ENCODE measurements at places on chromosomes 11 and 22.

DNA sequence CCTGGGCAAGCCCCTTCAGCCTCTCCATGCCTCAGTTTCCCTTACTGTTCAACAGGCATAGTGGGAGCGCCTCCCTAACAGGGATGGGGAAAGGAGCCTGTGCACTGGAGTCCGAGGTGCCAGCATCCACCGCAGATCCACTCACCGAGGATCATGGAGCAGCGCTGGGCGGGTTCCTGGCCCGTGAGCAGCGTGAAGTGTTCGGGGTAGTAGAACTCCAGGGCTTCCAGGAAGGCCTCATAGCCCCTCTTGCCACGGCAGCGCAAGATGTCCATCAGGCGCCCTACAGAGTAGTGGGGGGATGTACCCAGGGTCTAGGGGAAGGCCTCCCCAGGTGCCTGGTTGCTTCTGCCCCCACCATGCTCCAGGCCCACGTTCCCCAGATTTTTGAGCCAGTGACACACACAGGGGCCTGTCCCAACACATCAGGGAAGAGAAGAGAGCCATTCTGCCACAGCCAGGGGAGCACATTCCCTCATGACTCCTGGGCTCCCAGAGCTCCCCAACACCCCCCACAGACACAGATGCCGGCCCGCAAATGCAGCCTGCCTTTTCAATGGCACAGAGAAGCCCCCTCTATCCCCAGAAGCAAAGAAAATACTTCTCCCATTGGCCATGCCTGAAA, 1.3 kb downstream of the CARD10 start:
- DNase-seq, result no peak

GRCh38 chr11:3913921-3914320, 58.5 kb downstream of the STIM1 start:
- no peak for DNase-seq

DNA sequence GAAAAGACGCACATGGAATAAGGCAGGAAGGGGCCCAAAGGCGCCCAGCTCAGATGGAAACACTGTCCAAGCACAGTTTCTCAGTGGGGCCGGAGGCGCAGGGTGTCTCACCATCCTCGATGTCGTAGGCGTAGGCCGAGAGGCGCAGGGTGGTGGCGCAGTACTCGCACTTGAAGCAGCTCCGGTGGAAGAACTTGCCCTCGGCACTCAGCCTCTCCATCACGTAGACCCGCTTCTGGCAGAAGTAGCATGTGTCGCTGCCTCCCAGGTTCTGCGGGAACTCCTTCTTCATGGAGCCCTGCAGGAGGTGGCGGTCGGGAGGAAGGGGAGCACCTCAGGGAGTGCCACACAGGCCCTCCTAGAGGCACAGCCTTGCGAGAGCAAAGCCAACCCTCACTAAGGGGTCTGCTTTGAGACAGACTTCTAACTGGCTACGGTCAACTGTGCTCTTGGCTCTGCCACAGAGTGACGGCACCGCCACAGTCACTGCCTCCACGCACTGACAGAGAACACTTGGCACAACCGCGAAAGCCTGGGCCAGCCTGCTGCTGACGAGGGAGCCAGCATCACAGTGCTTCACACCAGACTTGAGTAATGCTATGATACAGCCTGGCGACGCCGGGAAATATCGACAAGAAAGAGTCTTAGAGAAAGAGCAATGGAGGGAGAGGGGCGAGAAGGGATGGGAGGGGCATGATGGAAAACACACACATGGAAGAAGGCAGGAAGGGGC, 97.6 kb upstream of the BID start:
- DNase-seq, result no peak

DNA sequence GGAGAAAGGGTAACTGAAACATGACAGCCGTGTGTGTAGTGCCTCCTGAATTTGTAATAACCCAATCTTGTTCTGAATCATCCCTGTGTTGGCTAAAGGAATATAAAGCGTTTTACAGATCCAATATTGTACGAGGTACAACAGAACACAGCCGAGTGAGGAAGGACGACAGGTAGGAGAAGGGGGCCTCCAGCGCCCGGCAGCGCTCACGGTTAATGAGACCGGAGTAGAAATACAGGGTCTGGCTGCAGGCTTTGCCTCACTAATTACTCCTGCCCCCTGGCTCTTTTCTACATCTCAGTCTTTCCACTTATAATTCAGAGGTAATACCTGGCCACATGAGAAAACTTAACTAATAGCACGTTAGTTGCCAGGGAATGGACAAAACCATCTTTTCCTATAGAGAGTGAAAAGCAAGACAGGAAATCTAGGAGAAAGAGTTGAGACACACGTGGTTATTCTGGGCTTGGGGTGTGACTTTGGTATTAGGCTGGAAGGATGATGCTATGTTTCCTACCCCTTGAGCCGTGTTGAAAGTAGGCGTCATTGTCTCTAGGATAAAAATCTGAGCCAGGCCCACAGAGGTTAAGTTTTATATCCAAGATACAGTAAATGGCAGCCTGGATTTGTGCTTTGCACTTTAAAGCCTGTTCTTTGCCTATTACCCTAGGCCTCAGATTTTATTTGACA, 54.1 kb downstream of the GRIK4 start:
- no peak for DNase-seq

GRCh38 chr11:19441752-19442553, 201.2 kb upstream of the E2F8 start:
- DNase-seq, result no peak

GRCh38 chr11:13140028-13140870, 131.1 kb downstream of the RASSF10 start:
- DNase-seq, result no peak

DNA sequence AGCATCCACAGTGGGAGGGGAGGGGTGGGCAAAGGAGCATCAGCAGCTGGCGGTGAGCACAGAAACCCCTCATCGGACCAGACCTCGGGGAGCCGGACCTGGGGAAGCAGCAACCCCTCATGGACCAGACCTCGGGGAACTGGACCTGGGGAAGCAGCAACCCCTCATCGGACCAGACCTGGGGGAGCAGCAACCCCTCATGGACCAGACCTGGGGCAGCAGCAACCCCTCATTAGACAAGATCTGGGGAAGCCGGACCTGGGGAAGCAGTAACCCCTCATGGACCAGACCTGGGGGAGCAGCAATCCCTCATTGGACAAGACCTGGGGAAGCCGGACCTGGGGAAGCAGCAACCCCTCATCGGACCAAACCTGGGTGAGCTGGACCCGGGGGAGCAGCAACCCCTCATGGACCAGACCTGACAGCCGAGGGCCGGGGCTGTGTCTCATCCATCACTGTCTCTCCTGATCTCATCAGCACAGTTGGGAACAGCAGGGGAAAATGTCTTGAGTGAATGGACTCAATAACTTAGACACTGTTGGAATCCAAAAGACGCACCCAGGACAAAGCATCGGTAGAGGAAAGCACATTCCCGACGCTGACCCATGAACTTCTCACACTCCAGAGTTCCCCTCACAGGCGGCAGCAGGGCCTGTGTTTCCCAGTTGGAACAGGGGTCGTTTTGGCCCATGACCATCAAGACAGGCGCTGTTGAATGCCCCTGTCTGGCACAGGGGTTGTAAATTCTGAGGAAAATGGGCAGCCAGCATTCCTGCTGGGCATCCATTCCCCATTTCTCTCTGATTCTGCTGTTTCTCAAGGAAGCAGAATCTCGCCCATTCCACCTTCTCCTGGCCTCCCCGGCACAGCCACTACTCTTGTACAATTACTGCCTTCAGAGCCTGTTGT, 1494.6 kb downstream of the TBC1D22A start:
- DNase-seq, result no peak

DNA sequence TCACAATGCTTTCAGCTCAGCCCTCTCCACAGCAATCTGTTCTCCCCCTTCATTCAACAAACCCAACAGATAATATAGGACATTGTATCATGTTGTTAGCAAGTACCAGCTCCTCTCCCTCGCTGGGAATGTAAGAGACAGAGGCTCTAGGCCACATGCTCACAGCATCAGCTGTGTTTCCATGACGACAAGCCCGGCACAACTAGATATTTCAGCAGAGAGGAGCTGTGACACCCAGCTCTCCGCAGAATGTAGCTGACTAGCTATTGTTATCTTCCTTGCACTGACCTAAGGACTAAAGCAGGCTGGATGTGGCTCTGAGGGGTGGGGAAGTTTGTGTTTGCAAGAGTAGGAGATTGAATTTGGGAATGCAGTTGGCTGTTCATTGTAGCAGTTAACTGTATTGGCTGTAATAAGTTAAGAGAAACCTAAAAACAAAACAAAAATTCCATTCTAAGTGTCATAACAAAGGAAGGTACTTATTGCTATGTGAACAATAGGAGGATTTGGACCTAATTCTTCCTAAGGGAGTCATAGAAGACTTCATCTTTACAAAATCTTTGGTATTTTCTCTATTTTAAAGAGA, 28.0 kb upstream of the RRAS2 start:
- peak; percentile 95 for DNase-seq

DNA sequence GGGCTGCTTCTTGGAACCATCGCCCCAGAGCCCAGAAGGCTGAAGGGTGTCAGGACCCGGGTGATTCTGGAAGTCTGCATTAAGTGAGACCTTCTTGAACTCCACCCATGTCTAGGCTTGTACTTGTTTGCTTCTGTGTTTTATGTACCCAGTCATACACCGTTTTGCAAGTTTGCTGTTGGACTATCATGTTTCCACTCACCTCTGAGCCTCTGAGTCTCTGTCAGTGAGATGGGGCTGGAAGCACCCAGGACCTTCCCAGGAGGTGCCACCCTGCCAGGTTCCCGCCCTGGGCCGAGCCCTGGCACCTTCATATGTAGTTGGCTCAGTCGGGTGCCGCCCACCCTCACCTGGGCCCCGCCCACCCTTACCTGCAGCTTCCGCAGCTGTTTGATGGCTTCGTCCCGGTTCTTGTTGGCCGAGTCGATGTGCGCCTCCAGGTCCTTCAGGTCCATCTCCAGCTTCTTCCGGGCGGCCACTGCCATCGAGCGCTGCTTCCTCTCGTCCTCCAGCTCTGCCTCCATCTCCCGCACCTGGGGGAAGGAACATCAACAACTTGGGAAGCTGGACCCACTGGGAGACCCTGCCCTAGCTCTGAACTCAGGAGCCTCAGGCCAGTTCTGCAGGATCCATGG, 35.1 kb downstream of the APOL1 start:
- DNase-seq, result no peak

DNA sequence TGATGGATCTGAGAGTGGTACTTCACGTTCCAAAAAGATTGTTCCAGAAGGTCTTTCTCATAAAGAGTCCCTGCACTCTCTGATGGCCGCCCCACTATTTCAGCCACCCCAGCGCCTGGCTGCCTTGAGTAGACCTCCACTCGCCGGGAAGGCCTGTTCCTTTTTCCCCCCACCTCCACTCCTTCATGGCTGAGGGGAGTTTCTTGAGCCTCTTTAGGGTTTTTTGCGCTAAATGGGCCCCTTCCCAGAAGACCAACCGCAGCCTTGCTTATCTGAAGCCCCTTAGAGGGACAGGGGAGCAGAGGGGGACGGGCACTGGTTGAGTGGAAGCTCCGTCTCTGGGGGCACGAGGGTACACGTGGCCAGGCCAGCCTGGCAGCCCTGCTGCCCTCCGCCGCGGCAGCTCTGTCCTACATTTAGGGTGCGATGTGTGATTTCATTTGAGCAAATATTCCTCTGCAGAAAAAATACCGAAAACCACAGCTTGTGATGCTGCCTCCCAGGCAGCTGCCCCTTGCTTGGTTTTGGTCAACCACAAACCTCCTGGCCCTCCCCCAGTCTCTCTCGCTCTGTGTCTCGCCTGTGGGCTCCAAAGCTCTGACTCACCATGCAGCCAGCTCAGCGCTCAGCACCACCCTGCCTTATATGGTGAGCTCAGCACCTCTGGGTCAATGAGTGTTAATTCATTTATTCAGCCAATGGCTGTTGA, 88.7 kb downstream of the TP53I11 start:
- no peak for DNase-seq

DNA sequence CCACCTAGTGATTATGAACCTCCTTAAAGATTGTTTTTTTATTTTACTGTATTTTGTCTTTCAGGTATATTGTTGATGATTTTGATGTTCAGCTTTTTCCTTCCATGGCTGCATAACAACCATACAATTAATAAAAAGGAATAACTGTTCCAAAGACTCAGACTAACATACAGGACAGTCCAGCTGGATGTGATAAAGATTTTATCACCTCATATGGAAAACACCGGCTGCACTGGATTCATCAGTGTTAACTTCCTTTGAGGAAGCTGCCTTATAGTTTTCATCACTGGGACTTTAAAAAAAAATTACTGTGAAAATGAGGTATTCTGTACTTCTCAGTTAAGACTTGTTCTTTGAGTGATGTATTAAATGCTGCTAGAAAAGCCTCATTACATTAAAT, 19.5 kb downstream of the AQP11 start:
- DNase-seq, result no peak

GRCh38 chr11:1300121-1300520, 9.3 kb downstream of the TOLLIP start:
- DNase-seq, result no peak

DNA sequence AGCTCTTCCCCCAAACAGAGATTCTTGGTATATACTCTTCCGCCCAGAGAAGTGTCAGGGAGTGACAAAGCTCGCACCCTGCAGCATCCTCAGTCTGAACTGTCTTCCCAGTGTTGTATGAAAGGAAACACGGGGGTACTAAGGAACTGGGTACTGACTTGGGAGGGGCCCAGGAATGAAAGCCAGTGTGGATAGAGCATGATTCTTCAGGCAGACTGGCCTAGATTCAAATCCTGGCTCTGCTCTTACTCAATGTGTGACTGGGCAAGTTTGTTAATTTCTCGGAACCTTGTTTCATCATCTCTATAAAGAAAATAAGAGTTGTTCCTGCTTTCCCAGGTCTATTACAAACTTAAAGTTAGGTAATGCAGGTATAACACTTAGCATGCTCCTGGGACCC, 266.0 kb upstream of the NARS2 start:
- DNase-seq, result no peak

DNA sequence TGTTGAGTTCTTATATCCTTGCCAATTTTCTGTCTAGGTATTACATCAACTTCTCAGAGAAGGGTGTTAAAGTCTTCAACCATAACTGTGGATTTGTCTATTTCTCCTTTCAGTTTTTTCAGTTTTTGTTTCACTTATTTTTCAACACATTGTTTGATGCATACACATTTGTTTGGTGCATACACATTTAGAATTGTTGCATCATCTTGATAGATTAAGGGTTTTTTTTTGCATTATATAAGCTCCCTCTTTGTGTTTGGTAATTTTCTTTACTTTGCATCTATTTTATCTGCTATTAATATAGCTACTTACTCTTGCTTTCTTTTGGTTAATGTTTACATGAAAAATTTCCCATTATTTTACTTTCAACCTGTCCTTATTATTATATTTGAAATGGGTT, 20.8 kb upstream of the TRAF6 start:
- DNase-seq, result no peak

DNA sequence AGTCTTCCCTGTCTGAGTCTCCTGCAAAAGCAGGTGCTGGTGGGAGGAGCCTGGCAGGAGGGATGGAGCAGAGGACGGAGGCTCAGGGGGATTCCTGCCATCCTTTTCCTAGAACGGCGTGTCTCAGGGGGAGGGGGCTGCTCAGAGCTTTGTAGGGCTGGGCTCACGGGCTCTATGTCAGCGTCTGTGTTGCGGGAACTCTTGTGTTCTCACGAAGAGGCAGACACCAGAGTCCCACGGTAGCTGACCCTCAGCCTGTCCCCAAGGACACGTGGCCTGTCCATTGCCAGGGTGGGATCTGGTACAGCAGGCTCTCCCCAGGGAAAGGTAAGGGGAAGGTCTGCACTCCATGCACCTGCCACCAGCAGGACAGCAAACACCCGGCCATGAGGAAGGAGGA, 1505.2 kb downstream of the TBC1D22A start:
- no peak for DNase-seq
